ENCODE measurements at places on chromosomes 16 and 17.
A peak's percentile ranks its signal among the peaks of the same experiment; 100 is the strongest.

GRCh38 chr16:26019381-26020242, 327.9 kb downstream of the HS3ST4 start:
- no peak for DNase-seq

GRCh38 chr16:49349446-49350168, 24.0 kb upstream of the C16orf78 start:
- DNase-seq = peak; percentile 7

GRCh38 chr16:51851111-51851510, 695.8 kb downstream of the TOX3 start:
- DNase-seq = no peak

DNA sequence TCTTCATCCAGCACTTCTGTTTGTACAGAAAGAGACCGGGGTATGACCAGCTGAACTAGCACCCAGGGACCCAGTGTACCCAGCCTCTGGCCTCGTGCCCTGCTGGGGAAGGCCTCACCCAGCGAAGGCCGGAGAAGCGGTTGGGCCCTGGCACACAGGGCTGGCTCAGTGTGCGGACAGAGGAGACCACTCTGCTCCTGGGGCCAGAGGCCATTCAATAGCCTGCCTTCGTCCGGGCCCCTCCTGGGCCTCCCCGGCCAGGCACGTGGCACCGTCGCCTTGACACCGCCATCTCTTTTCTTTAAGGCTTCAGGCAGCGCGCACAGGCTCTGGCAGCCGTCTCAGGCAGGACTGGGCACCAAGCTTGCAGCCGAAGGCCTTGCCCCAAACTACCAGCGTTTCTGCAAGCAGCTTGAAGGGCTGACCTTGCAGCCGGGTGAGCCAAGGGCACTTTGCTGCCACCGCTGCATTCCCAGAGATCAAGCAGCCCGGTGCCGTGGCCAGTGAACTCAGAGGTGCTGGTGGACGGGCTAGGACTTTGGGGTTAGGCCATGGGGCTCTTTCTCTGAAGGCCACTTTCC, 8.0 kb downstream of the TAX1BP3 start:
- DNase-seq = no peak

DNA sequence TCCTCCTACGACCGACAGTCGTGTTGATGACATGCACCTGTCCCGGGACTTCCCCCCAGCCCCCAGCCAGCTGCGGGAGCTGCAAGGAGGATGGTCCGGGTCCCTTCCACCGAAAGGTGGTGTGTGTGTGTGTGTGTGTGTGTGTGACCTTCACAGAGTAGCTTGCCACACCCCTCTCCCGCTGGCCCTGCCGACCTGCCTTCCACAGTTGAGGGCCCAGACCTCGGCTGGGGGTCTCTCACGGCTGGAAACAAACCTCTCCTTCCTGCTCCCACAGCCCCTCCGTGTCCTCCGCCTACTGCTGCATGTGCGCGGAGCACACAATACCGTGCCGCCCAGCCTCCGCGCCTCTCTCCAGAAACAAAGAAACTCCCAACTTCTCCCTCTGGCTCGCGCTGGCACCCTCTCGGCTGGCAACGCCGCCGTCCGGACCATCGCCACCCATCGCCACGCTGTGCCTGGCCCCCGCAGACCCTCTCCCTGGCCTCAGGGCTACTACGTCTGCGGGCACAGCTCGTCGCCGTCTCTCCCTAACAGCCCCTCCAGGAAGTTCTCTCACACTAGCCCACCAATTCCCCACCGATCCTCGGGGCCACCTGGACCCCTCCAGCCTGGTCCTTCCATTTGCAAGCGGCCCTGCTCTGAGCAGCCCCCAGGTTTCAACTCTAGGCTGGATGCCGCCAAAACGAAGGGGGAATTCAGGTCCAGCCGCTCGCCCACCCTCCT, 81.2 kb downstream of the TIMM22 start:
- no peak for DNase-seq

DNA sequence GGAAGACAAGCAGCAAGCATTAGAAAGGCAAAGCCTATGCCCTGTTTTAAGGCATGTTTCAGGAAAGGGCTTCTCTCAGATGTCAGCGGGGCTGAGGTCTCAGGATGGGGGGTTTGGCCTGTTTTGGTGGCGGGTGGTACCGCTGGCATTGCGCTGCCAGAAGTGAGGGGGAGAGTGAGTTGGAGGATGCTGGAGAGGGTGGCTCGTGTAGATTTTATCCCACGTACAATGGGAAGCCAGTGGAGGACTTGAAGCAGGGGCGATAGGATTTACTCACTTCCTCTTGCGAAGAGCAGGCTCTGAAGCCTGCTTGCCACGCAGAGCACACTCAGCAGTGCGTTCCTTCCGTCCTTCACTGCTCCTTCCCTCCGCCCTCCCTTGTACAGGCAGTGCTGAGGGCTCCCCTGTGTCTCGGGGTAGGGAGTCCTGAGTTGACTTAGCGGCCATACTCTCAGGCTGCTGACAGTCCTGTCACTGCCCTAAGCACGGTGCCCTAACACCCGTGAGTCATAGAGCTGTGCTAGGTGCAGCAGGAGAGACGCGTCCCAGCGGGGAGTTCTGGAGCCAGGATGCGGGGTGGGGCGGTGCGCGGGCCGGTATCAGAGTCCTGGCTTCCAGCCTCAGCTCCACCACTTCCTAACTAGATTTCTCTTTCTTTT, 113.1 kb downstream of the SNX29 start:
- no peak for DNase-seq

GRCh38 chr17:10022416-10022815, 117.3 kb upstream of the RCVRN start:
- no peak for DNase-seq

DNA sequence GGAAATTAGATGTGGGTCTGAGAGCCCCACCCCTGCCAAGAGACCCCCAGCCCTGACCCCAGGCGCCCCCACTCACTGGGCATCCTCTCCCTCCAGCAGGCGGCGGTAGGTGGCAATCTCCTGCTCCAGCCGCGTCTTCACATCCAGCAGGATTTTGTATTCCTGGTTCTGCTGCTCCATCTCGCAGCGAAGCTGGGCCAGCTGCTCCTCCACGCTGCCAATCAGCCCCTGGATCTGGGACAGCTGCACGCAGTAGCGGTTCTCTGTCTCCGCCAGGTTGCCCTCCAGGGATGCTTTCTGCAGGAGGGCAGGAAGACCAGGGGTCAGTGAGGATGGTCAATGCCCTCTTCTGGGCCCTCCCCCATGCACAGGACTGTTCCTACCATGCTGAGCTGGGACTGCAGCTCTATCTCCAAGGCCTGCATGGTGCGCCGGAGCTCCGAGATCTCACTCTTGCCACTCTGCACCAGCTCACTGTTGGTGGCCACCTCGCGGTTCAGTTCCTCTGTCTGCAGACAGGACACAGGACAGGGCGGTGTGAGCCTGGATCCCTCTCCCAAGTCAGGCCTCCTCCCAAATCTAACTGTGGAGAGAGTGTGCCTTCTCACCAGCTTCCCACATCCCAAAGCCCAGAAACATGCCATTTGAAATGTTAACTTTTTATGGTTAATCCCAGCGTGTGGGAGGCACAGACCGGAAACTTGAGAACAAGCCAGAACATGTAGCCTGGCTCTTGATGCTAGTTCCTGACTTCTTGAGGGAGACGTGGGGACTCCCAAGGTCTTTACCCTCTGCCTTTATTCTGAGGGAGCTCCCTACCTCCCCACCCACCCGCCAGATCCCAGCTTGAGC, 3.6 kb downstream of the KRT17 start:
- DNase-seq = no peak

DNA sequence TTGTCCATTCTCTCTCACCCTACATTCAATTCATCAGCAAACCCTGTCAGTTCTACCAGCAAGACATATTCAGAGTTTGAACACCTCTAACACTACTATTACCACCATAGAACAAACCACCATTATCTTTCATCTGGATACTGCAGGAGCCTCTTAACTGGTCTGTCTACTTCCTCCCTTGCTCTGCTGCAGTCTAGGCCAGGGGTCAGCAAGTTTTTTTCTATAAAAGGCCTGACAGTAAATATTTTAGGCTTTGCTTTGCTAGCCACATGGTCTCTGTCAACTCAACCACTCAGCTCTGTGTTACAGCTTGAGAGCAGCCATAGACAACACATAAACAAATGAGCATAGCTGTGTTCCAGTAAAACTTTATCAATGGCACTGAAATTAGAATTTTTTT, 13.8 kb downstream of the KCTD19 start:
- no peak for DNase-seq

DNA sequence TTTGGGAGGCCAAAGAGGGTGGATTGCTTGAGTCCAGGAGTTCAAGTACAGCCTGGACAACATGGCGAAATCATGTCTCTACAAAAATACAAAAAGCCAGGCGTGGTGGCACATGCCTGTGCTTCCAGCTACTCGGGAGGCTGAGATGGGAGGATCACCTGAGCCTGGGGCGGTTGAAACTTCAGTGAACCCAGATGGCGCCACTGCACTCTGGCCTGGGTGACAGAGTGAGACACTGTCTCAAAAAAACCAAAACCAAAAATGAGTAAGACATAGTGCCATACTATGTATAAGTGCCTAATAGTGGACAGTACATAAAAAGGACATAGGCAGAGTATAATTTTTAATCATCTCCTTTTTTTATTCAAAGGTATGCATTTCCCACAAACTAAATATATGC, 4.0 kb downstream of the CTC1 start:
- no peak for DNase-seq

- no peak for DNase-seq
Measured at GRCh38 chr16:64903770-64904169, 218.1 kb downstream of the CDH11 start.

DNA sequence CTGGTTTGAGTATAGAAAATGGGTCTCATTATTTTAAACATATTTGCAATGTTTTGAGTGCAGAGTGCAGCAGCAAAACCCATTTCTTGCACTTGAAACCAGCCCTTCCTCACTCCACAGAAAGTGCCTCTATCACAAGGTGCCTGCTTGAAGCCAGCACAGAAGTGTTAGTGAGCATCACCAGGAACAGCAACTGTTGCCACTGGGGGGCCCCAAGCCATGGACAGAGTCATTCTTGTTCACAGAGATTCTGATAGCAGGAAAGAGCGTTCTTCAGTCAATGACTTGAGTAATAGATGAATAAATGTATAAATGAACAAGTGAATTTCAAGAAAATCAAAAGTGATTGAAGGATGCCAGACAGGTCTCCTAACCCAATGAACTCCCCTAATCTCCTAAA, 45.6 kb downstream of the CHD9NB start:
- no peak for DNase-seq

- no peak for DNase-seq
Measured at GRCh38 chr17:34339138-34339770, 17.0 kb upstream of the CCL13 start.

- DNase-seq = no peak
Measured at GRCh38 chr17:77495575-77495974, 354.8 kb downstream of the SEC14L1 start.

DNA sequence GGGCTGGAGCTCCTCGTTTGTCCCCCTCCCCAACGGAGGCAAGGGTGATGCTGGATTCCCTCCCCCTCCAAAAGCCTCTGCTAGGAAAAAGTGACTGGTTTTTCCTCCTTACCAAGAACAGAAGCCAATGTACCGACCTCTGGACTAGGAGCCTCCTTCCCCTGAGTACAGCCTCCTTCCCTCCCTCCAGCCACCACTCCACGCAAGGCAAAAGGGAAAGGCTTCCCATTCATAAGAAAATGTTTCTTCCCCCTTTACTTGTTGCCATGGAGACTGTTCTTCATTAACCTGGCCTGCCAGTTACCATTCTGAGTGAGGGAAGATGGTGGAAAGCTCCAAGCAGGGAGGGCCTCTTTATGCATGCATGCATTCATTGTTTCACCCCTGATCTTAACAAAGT, 4.3 kb upstream of the PIMREG start:
- no peak for DNase-seq

DNA sequence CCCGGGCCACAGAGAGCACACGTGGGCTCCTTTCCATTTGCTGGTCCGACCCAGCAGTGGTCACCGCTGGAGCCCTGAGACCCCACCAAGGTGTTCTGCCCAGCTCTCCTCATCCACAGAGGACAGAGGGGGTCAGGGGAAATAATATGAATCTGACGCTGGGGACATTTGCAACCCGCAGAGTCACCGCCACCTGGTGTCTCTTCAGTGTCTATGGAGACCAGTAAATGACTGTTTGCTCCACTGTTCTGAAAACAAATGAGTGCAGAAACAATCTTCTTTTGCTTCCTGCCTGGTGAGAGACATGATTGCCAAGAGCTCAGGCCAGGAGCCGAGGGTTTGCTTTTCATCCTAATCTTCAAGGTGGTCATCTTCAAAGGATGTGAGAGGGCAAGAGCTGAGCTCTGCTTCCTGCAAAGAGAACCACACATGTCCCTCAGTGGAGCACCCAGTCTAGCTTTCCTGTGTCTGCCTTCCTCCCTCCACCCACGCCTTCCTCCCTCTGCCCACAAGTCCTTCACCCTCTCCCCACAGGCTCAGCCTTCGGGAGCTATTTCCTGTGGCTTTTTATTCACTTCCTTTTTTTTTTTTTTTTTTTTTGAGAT, 14.7 kb upstream of the KLHDC4 start:
- no peak for DNase-seq

- no peak for DNase-seq
Measured at GRCh38 chr17:60135951-60136666, 13.7 kb upstream of the CA4 start.

GRCh38 chr17:1577583-1578013, 15.0 kb upstream of the PITPNA start:
- DNase-seq = no peak

- DNase-seq = no peak
Measured at GRCh38 chr16:48487287-48487686, 102.1 kb upstream of the SIAH1 start.

DNA sequence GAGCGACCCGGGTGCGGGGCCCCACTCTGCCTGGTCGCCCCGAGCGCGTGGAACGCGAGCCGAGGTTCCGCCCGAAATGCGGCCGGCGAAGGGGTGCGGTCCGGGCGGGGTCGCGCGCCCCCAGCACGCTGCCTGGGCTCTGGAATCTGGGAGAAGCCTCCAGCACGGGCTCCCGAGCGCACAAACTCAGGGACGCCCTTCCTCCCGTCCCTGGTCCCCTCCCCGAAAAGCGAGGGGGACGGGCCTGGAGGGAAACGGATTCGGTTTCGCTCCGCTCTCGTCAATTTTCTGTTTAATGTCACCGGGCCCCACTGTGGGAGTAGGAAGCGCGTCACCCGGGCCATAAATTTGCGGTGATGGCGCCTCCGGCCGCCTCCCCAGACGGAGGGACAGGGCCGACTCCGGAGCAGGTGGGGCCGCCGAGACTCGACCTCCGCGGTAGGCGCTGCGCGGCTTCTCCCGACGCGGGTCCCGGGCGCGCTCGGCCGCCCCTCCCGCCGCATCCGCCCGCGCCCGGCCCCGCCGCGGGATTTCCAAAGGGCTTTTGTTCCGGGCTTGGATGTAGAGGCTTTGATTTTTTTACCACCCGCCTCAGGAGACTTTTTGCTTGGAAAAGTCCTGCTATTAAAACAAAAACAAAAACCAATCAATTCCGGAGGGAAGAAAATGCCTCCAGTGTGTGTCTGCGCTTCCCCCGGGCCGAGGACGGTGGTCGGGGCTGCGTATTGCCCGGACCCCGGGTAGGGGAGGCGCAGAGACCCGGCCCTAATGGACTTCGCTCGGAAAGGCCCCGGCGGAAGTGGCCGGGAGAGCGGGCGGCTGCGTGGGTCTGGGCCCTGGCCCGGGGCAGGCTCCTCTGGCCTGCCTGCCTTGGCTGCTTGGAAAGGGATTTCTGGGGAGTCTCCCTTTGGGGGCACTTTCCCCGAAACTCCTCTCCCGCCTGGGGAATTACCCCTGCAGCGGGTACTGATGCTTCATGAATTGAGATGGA, 7.9 kb upstream of the BAHCC1 start:
- no peak for DNase-seq

- no peak for DNase-seq
Measured at GRCh38 chr17:66469890-66470289, 167.5 kb downstream of the PRKCA start.

Measured in urinary bladder (tissue), 4 donors.